ENCODE measurements at places on chromosomes 12 and 14.

GRCh38 chr12:121794534-121795033 lies 1.1 kb upstream of the RHOF start:
- no peak for DNase-seq

DNA sequence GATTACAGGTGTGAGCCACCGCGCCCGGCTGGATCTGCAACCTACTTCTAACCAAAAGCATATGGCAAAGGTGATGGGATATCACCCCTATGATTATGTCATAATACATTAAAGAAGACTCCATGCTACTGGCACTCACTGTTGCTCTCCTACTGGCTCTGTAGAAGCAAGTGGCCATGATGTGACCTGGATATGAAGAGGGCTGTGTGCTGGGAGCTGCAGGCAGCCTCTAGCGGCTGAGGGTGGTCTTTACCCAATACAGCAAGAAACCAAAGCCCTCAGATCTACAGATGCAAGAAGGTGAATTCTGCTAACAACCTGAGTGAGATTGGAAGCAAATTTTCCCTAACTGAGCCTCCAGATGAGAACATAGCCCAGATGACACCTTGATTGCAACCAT lies 34.2 kb upstream of the TRIM9 start:
- DNase-seq = no peak

GRCh38 chr12:113643177-113643974 lies 171.7 kb upstream of the LHX5 start:
- no peak for DNase-seq

DNA sequence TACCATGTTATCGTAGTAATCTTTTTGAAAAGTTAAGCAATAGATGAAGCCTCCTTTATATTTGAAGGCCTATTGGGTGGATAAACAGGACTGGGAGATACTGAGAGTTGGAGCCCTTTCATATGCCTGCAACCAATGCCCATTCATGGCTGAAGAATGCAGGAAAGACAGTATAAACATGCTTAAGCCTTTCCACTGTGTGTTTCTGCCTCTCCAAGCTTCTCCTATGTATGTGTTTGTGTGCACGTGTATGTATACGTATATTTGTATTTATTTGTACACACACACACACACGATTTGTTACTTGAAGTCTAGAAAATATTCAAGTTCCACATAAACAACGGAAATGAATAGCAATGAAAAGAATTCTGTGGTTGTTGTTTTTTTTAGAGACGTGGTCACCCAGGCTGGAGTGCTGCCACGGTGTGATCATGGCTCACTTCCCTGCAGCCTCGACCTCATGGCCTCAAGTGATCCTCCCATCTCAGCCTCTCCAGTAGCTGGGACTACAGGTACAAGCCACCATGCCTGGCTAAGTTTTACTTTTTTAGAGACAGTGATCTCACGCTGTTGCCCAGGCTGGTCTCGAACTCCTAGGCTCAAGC lies 1453.5 kb downstream of the AACS start:
- DNase-seq = no peak

DNA sequence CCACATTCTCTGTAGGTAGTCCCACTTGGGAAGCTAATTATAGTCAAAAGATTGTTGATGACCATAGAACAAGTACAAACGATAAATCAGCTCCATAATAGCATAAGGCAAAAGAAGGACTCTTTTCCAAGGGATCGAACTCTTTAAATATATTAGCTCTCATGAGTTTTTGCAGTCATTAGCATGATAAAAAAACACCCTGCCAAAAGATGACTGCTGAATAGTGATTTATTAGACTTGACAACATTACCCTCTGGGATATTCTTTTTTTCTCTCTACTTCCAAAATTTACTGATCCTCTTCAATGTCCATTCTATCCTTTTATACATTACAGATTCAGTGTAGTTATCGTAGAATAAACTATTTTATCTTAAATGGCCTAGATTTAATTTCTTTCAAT lies 14.2 kb downstream of the EPYC start:
- DNase-seq = no peak

- DNase-seq = no peak
Observed at GRCh38 chr12:10227648-10228047, 15.0 kb downstream of the GABARAPL1 start.

DNA sequence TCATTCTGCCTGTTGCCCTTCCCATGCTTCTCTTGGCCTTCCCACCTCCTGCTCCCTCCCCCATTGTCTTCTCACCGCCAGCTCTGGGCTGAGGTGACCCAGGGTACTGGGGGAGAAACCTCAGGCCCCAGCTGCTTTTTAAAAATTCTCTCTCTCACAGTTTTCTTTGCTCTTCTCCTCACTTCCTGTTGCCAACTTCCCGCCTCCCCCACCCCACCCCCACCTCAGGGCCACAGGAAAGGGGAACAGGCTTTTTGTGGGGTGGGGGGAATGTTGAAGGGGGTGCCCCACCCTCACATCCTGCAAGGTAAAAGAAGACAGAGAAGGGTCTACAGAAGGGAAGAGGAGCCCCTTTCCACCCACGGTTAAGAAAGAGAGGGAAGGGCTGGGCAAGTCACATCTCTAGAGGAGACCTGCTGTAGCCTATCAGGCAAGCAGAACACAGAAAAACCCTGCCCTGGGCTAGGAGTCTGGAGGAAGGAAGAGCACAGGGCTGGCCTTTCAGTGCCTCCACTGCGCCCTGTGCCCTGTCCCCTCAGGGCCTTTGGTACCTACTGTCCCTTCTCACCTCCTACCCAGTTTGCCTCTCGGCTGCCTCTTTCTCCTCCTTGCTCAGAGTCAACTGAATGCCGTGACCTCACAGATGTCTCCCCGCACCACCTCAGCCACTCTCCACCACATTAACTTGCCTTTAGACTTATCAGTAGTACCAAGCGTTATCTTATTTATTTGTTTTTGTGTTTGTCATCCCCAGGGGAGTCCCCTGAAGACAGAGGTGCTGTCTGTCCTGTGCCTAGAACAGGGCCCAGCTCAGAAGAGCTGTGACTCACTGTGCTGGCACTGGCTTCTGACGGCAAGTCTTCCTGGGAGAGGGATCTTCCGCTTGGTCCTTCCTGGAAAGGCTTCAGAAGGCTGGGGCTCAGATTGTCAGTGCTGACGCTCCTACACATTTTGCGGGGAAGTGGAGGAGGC lies 1.7 kb downstream of the ARHGAP9 start:
- no peak for DNase-seq

- no peak for DNase-seq
Observed at GRCh38 chr12:132323171-132324010, 6.0 kb downstream of the GALNT9 start.

DNA sequence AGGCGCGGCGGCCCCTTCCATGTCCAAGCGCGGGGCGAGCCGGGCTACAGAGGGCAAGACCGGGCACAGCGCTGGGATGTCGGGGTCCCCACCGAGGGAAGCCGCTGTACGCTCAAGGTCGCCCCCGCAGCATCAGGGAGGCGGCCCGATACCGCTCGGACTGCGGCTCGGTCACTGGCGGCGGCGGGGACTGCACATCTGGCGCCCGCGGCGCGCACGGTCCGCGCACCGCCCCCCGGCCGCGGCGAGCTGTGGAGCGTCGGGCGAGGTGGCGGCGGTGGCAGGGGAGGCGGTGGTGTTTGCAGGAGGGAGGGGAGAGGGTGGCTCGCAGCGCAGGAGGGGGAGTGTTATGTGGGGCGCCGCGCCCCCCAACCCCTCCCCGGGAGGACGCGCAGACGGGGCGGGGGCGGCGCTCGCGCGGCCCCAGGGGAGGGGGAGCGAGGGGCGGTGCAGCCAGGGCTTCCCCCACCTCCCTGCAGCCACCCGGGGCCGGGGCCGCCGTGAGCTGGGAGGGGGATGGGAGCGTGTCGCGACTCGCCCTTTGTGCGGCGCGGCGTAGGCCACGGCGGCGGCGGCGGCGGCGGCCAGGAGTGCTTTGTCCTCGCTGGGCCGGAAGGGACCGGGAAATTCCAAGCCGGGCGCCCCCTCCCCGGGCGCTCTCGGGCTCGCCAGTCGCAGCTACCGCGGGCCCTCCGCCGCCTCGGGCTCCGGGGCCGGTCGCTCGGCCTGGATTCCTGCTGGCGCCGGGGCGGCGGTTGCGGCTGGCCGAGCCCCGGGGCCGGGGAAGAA lies at the start of gene NUAK1:
TSS of gene NUAK1 (minus strand) at position 322 of the 789 bp plus-strand sequence. CDS start at position 21, 301 bp downstream.
- DNase-seq = no peak

GRCh38 chr12:33000016-33000415 lies 103.4 kb upstream of the PKP2 start:
- DNase-seq = no peak

DNA sequence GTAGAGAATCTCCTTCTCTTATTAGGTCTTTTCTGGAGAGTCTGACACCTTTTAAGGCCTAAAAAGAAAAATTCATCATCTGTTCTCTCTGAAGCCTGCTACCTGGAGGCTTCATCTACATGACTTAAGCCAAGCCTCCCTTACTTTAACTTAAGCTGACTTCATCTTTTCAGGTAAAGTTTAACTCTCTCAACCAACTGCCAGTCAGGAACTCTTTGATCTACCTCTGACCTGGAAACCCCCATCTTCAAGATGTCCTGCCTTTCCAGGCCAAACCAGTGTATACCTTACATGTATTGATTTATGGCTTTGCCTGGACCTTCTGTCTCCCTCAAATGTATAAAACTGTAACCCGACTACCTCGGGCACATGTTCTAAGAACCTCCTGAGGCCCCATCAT lies 17.5 kb downstream of the GSTZ1 start:
- DNase-seq = no peak

DNA sequence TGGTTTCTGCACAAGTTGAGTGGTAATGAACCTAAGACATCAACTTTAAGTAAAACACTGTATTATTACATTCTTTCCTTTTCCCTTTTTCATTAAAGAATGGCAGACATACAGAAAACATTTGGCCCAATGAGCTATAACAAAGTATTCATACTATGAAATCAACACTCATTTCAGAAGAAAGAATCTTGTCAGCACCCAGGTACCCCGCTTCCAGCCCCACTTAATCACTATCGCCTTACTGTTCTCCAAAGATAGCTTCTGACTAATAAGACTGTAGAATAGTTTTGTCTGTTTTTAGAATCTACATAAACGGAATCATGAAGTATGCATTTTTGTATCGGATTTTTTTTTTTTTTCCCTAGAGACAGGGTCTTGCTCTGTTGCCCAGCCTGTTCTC lies 9.5 kb downstream of the CNTN1 start:
- no peak for DNase-seq

GRCh38 chr12:122182887-122183587 lies at the start of gene LRRC43:
Gene LRRC43 (plus strand): TSS chr12:122183123. CDS start chr12:122183145, 22 bp downstream.
- DNase-seq = no peak

DNA sequence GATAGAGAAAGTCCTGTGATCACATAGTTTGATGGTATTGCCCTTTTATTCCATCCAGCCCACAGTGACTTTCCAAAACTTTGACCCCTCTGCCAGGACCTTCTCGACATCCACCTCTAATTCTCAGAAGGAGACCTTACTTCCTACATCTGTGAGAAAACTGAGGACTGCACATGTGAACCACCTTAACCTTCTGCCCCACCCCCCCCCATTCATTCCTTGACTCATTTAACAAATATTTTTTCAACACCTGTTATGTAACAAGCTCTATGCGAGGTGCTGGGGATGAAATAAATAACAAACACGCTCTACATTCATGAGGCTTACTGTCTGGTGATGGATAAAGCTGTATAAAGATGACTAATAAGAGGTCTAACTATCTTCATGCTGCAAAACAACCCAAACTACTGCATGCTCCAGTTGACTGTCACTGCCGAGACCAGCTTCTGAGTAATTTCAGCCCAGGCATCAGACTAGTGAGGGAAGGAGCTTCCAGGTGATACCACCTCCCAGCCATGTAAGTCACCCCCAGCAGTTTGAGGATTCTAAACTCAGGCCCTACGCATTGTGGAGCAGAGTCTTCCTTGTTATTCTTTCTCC lies 1.9 kb upstream of the HAL start:
- DNase-seq = no peak

- no peak for DNase-seq
Observed at GRCh38 chr12:47870175-47870781, 34.5 kb downstream of the VDR start.

DNA sequence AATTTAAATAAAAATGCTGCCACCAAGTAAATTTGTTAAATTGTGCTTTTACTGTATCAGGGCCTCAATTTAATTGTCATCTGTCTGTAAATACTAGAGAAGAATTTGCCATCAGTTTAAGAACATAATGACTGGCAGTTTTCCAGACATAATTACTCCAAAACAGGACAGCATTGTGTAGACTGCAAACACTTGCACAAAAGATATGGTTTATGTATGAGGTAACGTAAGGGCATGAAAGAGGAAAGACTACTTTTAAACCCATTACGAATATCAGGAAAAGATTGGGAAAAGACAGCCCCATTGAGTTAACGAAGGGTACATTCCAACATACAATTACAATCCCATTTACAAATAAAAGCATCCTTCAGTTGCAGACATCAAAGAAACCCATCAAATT lies 59.8 kb upstream of the KRR1 start:
- no peak for DNase-seq

DNA sequence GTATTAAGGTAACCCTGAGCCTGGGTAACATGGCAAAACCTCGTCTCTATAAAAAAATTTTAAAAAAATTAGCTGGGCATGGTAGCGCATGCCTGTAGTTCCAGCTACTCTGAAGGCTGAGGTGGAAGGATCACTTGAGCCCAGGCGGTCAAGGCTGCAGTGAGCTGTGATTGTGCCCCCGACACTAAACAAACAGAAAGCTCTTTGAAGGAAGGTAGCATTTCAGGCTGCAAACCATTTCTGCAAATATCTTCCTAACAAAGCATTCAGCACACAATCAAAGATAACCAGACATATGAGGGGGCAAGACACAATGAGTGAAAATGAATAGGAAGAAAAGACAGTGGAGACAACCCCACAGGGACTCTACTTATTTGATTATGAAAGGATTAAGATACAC lies 118.7 kb downstream of the PRIMA1 start:
- no peak for DNase-seq

GRCh38 chr14:74240794-74241651 lies 1.8 kb downstream of the VSX2 start:
- DNase-seq = no peak

DNA sequence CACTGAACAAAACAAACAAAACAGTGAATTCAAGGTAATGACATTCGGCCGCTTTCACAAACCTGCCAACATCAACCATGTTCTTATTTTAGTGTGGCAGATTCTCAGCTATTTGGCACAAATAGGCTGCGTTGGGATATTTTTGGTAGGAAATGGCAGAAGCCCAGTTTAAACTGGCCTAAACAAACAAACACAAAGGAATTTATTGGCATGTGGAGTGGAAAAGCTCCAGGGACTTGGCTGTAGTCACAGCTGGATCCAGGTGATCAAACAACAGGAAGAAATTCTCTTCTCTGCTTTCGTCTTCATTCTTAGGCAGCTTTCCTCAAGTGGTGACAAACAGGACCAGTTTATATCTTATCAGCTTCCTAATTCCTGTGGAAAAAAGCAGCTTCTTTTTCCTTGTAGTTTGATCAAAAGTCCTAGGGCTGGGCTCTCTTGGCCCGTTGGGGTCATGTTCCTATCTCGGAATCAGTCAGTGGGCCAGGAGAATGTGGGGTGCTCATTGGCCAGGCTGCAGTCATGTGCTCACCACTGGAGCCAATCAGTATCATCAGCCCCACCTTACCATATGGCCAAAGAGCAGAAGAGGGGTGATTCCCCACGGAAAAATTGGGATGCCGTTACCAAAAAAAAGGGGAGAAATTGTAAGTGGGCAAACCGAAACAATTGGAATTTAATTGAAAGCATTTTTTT lies 22.6 kb downstream of the C12orf75 start:
- no peak for DNase-seq

All from activated naive CD8-positive, alpha-beta T cell treated with anti-CD3 and anti-CD28 coated beads, Interleukin-2, amount 50 U/mL, for 16 hours (primary cell).